Activated T-cell treated with anti-CD3 and anti-CD28 coated beads, Interleukin-2, amount 50 U/mL, for 1 hour (primary cell): ENCODE measurements at places on chromosomes 12 and 14.

GRCh38 chr14:67111022-67111421 is 78.2 kb upstream of the GARIN2 start:
- no peak for DNase-seq

- peak; percentile 51 for DNase-seq
Measured at GRCh38 chr12:47808574-47809365, 10.9 kb downstream of the HDAC7 start.

DNA sequence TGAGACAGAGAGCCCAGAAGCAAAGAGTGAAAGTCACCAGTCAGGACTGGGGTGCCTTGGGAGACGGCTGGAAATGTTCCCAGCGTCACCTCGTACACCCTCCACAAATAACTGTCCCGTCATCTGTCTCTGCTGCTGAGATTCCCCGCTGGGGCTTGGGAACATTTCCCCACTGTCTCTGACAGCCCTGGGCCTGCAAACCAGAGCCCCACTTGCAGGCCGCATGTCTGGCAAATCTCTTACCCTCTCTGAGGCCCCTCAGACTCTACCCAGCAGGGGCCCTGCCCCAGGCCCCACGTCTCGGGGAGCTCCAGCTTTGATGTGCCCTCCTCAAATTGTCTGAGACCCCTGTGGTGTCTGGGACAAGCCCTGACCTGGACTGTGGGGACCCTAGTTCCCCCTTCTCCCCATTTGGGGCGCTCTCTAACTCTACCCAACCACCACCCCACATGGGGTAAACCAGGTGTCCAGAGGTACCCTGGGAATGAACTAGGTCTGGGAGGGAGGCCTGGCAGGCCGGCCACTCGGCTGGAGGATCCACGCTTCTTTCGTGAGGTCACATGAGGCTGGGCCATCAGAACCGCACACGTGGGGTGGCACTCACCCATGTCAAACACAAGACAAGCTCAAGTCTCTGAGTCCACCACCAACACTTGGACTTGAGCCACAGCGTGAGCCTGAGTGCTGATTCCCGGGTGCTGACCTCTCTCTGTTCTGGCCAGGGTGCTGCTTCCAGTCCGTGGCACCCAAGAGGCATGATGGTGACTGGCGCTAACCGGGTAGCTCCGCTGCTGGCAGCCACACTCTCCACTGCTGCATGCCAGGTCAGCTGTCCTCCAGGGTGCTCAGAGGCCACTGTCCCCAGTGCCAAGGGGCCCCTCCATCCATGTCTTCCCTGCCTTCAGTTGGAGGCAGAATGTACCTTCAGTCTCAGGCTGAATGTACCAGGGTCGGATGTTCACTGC is 59.8 kb downstream of the DIO3 start:
- no peak for DNase-seq

DNA sequence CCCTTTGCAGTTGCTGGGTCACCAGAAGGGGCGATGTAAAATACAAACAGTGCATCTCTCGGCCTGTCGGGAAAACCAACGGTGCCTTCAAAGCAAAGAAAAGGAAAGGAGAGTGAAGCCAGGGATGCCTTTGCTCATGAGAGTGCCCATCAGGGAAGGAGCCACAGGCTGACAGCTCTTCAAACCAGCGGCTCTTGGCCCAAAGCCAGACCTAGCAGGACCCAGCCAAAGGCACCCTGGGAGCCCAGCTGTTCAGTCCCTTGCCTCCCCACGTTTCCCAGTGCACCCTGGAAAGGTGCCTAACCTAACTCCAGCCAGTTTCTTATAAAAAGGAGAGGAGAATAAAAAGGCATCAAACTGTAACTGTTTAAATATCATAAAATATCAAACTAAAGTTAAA is 29.2 kb downstream of the PRMT8 start:
- DNase-seq, result no peak

GRCh38 chr12:50635364-50635763 is 128.5 kb upstream of the ATF1 start:
- no peak for DNase-seq

DNA sequence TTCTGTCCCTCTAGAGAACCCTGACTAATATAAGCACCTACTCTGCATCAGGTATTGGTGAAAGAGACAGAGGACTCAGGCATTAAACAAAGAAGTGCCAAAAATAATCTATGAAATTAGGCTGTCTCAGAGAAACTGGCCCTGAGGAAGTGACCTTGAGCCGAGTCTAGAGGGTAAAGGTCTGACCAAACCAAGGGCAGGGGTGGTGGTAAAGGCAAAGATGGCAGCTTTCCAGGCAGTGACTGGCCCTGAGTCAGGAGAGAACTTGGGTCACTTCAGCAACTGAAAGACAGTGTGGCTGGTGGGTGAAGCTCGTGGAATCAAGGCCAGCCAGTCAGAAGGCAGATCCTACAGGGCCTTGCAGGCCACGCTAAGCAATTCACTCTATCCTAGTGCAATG is 30.6 kb downstream of the CDKL1 start:
- DNase-seq, result no peak

GRCh38 chr14:24132061-24132685 is 1.7 kb downstream of the FITM1 start:
- DNase-seq, result peak; percentile 46

GRCh38 chr12:26822026-26822425 is 11.0 kb downstream of the ITPR2 start:
- DNase-seq, result no peak

- no peak for DNase-seq
Measured at GRCh38 chr14:68482772-68483395, 310.0 kb downstream of the ZFP36L1 start.

GRCh38 chr12:46948936-46949545 is 123.2 kb upstream of the SLC38A4 start:
- DNase-seq, result no peak

DNA sequence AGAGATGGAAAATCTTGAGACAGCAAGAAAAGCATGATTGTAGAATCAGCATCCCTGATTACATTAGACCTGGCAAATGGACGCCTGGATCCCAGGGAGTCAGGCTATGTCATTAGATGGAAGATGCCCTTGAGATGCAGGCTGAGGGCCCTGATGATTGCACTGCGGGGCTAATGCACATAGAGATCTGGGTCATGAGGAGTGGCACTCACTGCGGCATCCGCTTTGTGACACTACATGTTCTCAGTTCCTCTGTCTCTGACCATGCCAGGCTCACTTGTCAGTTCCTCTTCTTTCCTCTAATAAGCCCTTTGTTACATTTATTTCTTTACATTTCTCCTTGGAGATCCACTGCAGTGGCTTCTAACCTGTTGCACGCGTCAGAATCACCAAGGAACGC is 70.1 kb upstream of the GPATCH2L start:
- DNase-seq, result no peak

GRCh38 chr12:46160101-46160980 is 108.5 kb downstream of the SLC38A1 start:
- no peak for DNase-seq

GRCh38 chr12:10783252-10783651 is 19.2 kb downstream of the TAS2R7 start:
- DNase-seq, result no peak

GRCh38 chr14:89241934-89242651 is 174.9 kb downstream of the FOXN3 start:
- no peak for DNase-seq

DNA sequence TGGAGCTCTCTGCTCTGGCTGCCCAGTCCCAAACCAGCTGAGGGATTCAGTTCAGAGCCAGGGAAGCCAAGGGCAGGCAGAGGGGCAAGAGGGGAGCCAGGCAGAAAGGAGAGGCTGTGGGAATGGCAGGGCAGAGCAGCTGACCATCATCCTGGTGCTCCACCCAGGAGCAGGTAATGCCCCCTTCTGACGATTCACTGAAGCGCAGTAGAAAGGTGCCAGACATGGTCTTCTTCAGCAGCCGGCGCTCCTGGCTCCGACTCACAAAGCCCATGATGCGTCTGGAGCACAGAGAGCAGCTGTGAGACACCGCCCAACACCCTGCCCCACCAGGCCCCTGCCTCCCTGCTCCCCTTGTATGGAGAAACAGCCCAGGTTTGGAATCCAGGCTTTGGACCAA is 8.0 kb downstream of the IL23A start:
- DNase-seq, result no peak

- no peak for DNase-seq
Measured at GRCh38 chr14:93120517-93120916, 4.8 kb upstream of the ITPK1 start.

- no peak for DNase-seq
Measured at GRCh38 chr14:69959136-69959535, 79.9 kb downstream of the SMOC1 start.

DNA sequence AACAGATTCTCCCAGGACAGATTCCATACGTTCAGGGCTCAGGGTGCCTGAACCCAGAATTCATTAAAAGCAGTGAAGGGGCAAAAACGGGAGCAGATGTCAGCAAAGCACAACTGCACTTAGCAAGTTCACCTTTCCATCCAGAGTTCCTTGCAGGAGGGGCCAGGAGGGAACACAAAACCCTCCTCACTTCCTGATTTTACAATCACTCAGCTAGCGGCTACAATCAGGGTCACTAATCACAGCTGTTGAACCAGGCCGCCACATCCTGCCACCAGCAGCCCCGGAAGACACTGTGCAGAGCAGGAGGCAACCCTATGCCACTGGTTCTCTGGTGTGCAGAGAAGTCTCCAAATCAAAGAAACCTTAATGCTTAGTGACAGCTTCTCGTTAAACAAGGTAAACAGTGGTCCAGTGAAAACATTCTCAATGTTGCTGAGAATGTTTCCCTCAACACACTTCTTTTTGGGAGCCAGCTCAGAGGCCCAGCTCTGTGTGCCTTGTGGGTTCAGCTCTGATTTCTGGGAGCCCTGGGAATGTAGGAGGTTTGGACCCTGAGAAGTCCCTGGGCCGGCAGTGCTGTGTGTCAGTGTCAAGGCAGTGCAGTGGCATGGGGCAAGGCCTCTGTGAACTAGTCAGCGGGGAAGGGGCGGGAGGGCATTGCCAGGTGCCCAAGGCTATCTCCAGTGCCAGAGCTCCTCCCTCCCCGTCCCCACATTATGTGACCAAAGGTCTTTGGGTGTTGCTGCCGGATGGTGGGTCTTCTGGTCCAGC is 54.5 kb downstream of the VCPKMT start:
- peak; percentile 60 for DNase-seq

- no peak for DNase-seq
Measured at GRCh38 chr14:31895206-31895605, 181.9 kb upstream of the ARHGAP5 start.

DNA sequence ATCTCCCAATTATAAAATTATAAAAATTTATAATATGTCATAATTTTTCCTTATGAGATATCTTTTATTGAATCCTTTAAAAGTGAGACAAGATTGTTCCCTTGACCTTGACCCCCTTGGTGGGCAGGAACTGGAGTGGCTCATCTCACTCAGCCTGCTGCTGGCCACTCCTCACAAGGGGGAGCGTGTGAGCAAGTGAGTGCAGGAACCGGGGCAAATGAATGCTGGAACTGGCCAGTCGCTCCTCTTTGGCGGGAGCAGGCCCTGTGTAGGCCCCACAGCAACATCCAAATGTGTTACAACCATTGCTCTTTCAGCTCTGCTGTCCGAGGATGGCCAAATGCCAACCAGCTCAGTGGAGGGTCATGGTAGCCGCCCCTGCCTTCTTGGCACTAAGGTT is 178.8 kb downstream of the ETNK1 start:
- DNase-seq, result no peak

GRCh38 chr12:130981074-130981742 is 27.5 kb downstream of the ADGRD1 start:
- no peak for DNase-seq

- no peak for DNase-seq
Measured at GRCh38 chr12:130461447-130461815, 123.7 kb downstream of the PIWIL1 start.

- no peak for DNase-seq
Measured at GRCh38 chr12:49461221-49461620, 77.6 kb upstream of the KCNH3 start.
